HFFc6 (cell line): ENCODE measurements at places on chromosomes 7 and 10.

GRCh38 chr7:54847921-54848320, 88.9 kb upstream of the SEC61G start:
- DNase-seq = no peak

- no peak for DNase-seq
Observed at GRCh38 chr7:25831831-25832411, 320.1 kb upstream of the NFE2L3 start.

- DNase-seq = no peak
Observed at GRCh38 chr7:143406002-143406357, 2.7 kb downstream of the EPHA1 start.

- no peak for DNase-seq
Observed at GRCh38 chr10:59055045-59055444, 121.4 kb upstream of the PHYHIPL start.

GRCh38 chr7:108406222-108406890, 49.9 kb downstream of the NRCAM start:
- DNase-seq = no peak

GRCh38 chr10:60901561-60902235, 42.3 kb downstream of the RHOBTB1 start:
- no peak for DNase-seq
